ENCODE measurements at places on chromosomes 12 and 14.
A peak's percentile ranks its signal among the peaks of the same experiment; 100 is the strongest.

DNA sequence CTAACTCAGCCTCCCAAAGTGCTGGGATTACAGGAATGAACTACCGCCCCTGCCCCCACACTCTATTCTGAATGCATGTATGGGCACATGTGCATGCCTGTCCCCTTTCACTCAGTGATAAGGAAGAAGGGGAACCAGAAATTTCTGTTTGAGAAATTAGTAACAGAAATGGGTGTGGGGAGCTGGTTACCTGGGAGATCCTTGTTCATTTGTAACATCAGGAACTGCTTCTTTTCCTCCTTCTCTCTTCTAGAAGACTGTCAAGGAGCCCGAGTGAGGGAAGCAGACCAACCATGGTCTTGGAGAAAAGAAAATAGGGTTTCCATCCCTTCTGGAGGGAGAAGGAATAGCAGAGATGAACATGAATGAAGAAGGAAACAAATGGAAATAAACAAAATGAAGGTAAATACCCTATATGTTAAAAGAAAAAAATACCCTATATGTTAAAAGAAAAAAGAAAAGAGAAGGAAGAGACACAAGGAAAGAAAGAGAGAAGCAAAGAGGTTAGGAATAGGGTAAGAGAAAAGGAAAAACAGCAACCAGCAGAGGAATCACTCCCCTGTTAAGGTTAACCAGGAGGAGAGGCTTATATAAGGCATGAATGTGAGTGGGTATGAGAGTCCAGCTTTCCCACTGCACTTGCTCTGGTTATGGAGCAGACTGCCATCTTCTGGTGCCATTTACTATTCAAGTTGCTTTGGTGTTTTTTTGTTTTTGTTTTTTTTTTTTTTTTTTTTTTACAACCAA, 3.3 kb downstream of the PPP1R3E start:
- DNase-seq, result no peak

GRCh38 chr14:75514673-75515628, 7.3 kb upstream of the BATF start:
- no peak for DNase-seq

GRCh38 chr12:43776498-43776897, 17.7 kb downstream of the IRAK4 start:
- DNase-seq, result no peak

DNA sequence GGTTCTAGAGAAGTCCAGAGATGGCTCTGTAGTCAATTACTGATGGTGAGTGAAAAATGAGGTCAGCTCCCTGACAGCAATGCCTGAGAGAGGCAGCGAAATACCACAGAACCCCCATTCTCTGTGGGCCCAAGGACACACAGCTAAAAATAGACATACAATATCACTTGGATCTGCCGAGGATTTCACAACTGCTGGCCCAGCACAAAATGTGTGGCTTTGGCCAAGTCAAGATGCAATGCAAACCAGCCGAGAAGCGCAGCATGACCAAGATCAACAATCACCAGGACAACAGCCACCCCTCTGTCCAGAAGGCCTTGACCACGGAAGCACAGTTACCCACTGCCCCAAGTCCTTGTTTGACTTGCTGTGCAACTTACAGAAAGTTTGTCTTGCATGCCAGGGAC, 52.2 kb downstream of the CKAP4 start:
- DNase-seq, result peak; percentile 87

GRCh38 chr12:113314121-113314529, 20.8 kb downstream of the SLC8B1 start:
- DNase-seq, result no peak

DNA sequence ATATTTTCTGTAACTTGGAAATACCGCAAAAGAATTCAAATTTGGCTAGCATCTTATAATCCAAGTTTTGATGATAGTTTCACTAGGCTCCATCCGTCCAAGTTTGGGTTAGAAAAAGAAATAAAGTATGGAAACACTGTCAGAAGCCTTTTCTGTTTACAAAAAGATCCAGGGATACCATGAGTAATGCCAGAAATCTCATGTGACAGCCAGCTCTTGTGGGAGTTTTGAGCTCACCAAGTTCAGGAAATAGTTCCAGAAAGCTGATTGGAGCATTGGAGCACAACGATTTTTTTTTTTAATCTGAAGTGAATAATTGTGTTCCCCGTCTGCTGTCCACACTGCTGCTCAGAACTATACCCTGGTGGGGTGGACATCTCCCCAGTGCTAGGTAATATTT, 229.7 kb upstream of the NPAS3 start:
- DNase-seq, result no peak
